ENCODE measurements at places on chromosomes 7 and 10.

DNA sequence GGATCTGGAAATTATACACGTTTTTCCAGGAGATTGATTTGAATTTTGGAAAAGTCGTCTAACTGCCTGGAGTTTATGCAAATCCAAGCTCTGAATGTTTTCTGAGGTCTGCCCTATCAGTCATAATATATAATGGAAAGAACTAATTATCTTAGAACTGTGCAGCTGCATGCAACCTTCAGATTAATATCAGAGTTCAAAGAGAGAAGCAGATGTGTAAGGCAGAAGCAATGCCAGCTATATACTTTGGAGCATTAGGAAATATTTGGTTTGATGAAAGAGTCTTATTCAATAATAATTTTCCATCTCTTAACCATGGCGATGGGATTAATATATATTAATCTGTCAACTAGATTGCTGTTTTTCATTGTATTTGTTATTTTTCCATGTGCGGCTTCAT, 500.9 kb downstream of the NEBL start:
- no peak for DNase-seq

GRCh38 chr7:105924945-105925344, 38.1 kb upstream of the CDHR3 start:
- no peak for DNase-seq

DNA sequence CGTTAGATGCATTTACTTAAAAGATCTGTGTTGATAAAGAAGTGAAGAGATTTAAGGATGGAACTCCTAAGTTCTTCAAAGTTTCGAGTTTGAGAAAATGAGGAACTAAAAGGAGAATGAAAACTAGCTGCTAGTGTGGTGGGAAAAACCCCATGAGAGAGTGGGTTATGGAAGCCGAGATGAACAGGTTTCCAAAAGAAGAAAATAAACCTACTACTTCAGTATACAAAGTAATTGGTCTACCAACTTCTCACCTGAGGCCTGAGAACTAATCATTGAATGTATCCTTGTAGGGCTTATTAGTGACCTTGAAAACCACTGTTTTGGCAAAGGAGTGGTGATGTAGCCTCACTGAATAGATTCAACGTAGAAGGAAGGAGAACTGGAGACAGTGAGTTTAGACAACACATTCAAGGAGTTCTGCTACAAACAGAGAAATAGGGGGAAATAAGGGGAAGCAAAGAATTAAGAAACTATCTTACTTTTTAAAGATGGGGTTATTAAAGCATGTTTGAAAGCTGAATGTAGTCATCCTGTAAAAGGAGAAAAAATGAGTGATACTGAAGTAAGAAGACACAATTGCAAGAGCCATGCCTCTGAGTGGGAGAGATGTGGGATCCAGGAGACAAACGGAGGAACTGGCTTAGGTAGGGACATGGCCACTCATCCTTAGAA, 50.8 kb downstream of the CH25H start:
- no peak for DNase-seq

- DNase-seq = no peak
Observed at GRCh38 chr7:17832820-17833355, 107.4 kb downstream of the SNX13 start.

- no peak for DNase-seq
Observed at GRCh38 chr10:55852900-55853299, 508.2 kb downstream of the ZWINT start.

- no peak for DNase-seq
Observed at GRCh38 chr10:9957351-9957750, 1060.3 kb upstream of the CELF2 start.

GRCh38 chr10:94963901-94964300, 25.4 kb downstream of the CYP2C9 start:
- no peak for DNase-seq

- DNase-seq = no peak
Observed at GRCh38 chr7:1697499-1698125, 27.5 kb downstream of the ELFN1 start.
